ELR (cell line): ENCODE measurements at places on chromosomes 13 and 19.

GRCh38 chr13:37488726-37489125 lies 109.8 kb downstream of the POSTN start:
- peak; percentile 35 for DNase-seq

- DNase-seq, result no peak
These were observed 134.2 kb downstream of the MIPEP start for GRCh38 chr13:23754997-23755396.

DNA sequence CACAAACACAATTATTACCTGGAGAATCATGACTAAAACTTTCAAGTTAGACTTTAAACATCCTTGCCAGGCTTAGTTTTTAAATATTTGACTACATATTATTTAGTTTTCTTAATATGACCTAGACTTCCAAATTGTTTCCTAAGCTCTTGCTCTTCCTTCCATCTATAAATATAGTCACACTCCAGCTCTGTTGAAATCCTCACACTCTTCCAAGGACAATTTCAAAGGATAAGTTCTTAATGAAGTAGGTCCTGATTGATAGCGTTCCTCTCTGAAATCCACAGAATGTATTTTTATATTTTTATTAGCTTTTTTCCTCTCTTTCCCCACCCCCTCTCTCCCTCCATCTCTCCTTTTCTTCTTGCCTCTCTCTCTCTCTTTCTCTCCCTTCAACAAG lies 1074.1 kb upstream of the PCDH20 start:
- DNase-seq, result no peak

DNA sequence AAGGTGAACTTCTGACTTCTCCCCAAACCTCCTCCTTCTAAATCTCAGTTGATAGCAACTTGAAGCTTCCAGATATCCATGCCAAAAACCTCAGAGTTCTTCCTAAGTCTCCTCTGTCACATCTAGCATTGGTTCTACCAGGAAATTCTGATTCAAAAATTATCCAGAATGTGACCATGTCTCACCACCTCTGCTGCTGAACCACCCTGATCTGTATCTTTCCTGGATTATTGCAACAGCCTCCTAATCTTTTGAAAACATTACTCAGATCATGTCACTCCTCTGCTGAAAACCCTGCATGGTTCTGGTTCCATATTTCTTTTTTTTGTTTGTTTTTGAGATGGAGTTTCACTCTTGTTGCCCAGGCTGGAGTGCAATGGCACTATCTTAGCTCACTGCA lies 78.7 kb upstream of the TNFSF11 start:
- peak; percentile 8 for DNase-seq

DNA sequence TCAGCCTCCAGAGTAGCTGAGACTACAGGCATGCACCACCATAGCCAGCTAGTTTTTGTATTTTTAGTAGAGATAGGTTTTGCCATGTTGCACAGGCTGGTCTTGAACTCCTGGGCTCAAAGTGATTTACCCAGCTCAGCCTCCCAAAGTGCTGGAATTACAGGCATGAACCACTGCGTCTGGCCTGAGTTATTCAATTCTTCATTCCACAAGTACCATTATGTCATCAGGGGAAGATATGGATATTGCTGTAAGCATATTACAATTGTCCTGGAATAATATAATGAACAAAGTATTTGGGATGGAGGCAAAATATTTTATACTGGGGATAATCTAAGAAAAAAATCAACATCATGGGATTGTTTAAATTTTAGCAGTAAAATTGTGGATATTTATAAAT lies 646.0 kb upstream of the SLITRK6 start:
- DNase-seq, result no peak

DNA sequence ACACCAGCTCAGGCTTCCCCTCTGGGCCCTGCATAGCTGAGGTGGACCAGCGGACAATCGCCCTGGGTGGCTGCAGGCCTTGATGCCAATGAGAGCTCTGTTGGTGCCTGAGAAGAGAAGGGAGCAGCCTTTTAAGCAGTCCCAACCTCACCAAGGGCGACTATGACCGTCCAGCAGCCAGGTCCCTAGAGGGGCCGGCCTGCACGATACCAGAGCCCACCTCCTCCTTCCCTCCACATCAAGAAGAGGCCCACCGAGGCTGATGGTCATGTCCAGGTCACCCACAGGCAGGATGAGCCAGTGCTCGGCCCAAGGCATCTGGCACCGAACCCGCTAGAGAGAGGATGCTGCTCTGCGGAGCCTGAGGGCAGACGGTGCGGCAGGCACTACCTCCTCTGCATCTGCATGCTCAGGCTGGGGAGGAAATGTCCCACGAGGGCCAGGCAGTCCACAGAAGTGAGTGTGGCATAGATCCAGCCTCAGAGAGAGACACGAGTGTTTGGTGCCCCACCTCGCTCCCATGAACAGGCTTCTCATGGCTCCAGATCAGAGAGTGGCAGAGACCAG lies 219.4 kb downstream of the TUBA3C start:
- DNase-seq, result no peak

DNA sequence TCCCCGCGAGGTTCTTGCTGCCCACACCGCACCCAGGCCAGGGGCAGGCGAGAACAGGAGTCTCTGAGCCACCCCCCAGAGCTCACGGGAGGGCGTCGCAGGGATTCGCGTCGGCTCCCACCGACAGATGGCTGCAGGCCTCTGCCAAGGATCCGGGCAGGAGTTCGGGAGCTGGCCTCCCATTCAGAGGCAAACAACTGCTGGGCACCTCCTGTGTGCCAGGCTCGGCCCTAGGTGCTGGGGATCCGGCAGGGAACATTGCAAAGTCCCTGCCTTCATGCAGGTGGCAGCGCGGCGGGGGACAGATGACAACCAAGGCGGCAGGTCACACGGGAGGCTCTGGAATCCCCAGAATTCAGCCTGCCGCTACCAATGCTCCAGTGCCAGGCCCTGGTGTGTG lies 25.3 kb downstream of the LRRC4B start:
- no peak for DNase-seq

GRCh38 chr13:23025864-23026608 lies 154.7 kb upstream of the SGCG start:
- DNase-seq, result no peak

- peak; percentile 52 for DNase-seq
These were observed 46.8 kb downstream of the PTPRS start for GRCh38 chr19:5293612-5294378.

DNA sequence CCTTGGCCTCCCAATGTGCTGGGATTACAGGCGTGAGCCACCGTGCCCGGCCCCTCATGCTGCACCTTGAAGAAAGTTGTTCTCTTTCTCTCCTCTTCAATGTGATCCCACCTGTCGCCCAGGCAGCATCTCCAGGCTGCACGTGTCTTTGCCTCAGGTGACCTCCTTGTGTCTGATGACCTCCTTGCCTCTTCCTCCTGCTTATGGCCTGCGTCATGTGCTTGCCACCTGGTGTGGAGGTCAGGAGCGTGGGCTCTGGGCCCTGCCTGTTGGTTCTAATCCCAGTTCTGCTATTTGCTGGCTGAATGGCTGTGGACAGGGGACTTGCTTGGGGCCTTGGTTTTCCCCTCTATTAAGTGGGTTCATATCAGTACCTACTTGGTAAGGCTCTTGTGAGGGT lies 6.3 kb downstream of the BICRA start:
- DNase-seq, result no peak

DNA sequence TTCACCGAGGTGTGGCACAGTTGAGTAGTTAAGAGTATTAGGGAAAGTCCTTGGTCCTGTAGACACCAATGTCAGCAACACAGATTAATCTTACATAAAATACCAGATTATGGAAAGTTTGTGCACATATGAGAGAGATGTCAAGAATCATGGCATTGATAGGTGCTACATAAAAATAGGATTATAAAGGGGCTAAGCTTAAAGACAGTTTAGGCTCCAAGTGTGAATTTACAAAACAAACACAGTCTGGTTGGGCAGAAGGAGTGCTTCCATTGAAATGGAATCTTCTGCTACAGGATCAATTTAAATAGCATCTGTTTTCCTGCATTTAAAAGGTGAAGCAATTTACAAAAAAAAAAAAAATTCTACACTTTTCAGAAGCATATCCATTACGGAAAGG lies 292.9 kb downstream of the DNAJC15 start:
- DNase-seq, result no peak

- no peak for DNase-seq
These were observed 1016.0 kb downstream of the UQCRFS1 start for GRCh38 chr19:28196961-28197360.

GRCh38 chr13:82687884-82688283 lies 1194.4 kb downstream of the SLITRK1 start:
- peak; percentile 9 for DNase-seq

GRCh38 chr19:42394751-42395150 lies 4.7 kb upstream of the CNFN start:
- DNase-seq, result no peak

DNA sequence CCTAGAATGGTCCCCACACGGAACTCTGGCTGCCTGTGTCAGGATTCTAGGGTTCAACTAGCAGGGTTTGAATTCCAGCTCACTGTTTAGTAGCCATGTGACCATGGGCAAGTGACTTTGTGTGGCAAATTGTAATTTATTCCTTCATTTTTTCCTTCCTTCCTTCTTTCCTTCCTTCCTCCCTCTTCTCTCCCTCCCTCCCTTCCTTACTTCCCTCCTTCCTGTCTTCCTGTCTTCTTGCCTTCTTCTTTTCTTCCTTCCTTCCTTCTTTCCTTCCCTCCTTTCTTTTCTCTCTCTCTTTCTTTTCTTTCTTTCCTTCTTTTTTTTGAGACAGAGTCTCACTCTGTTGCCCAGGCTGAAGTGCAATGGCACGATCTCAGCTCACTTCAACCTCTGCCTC lies 8.5 kb upstream of the DENND1C start:
- DNase-seq, result no peak

DNA sequence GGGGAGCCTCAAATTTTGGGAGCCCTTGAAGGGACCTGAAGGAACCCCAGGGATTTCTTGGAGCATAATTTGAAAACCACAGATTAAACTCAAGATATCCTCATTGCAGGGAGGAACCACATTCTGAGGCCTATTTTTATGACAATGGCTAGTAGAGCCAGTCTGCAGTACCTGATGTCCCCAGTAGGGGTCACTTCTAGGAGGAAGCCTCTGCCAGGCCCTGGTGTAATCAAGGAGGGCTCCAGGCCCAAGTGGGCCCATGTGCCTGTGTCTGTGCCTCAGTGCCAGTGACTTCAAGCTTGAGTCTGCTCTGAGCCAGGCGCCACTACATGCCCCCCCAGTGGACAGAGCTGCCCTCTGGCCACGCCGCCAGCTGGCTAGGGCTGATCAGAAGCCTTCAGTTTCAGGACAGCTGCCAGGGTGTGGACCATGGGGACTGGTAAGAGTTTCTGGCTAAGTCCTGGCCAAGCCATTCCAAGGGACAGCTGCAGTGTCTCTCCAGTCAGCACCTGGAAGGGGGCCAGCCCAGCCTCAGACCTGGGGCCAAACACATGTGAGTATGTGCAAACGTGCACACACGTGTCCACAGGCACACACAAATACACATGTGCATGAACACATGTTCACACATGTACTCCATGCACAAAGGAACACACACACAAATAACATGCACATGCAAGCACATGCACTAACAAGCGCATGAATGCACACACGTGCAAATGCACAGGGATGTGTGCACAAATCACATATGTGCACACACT lies 20.5 kb upstream of the SLC7A10 start:
- peak; percentile 19 for DNase-seq

DNA sequence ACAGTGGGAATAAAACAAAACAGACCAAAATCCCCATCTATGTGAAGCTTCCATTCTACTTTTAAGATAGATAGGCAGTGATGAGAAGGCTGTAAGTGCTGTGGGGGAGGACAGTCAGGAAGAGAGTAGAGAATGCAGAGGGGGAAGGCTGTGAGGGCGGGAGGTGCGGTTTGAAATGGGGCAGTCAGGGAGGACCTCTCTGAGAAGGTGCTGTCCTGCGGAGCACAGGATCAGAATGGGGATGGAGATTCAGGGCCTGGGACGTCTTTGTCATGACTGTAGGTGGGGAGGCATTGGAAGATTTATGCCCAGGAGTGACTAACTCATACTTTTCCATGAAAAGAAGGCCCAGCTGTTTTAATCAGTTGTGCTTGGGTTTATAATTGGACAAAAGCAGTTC lies 3.9 kb upstream of the GPR183 start:
- peak; percentile 64 for DNase-seq
